ENCODE measurements at places on chromosomes 2 and 18. TPM values are rescaled to one million over a fixed set of nuclear protein-coding genes. Genes with fewer than 3 reads are reported as not detected.

- no peak for DNase-seq
- H3K27me3 ChIP-seq = no peaks in the 10 kb centered on the region
- H3K36me3 ChIP-seq = peaks cover 13% of the 10 kb centered on the region
Measured at GRCh38 chr2:65103013-65103715, 26.7 kb downstream of the RAB1A start.

DNA sequence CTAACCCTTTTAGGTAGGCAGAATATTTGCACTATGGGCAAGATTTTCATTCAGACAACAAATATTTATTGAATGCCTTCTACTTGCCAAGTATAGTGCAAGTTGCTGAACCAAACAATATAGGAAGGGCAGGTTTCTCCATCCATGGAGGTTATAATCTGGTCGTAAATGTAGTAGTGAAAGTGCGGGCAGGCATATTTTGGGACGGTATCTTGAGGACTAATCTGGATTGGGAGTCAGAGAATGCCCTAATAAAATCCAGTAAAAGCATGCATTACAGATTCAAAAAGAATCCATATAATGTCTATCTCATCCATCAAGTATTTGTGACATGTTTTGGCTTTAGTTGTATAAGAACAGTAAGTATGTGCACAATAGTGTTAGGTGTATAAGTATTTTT, 1.7 kb upstream of the NDUFV2 start:
- H3K4me3 ChIP-seq = peak overlapping the region; percentile 40
- H3K27me3 ChIP-seq = no peaks in the 10 kb centered on the region
- H3K4me1 ChIP-seq = peaks cover 32% of the 10 kb centered on the region
- H3K36me3 ChIP-seq = no peaks in the 10 kb centered on the region
- H3K27ac ChIP-seq = no peak overlapping the region

- H3K27me3 ChIP-seq = no peaks in the 10 kb centered on the region
- H3K4me1 ChIP-seq = no peaks in the 10 kb centered on the region
- no peak overlapping the region for H3K4me3 ChIP-seq
- H3K27ac ChIP-seq = no peak overlapping the region
- H3K36me3 ChIP-seq = peaks cover 13% of the 10 kb centered on the region
Measured at GRCh38 chr2:74886811-74887210, 52.9 kb downstream of the HK2 start.

The CLIP4 gene
- 13.7 TPM for total RNA-seq

The TFCP2L1 gene
- 0.78 TPM for total RNA-seq

The RAB27B gene
- 13.4 TPM for total RNA-seq

All from progenitor cell of endocrine pancreas (in vitro differentiated cells).